ENCODE measurements at places on chromosomes 4 and X. TPM values are rescaled to one million over a fixed set of nuclear protein-coding genes. Genes with fewer than 3 reads are reported as not detected.

DNA sequence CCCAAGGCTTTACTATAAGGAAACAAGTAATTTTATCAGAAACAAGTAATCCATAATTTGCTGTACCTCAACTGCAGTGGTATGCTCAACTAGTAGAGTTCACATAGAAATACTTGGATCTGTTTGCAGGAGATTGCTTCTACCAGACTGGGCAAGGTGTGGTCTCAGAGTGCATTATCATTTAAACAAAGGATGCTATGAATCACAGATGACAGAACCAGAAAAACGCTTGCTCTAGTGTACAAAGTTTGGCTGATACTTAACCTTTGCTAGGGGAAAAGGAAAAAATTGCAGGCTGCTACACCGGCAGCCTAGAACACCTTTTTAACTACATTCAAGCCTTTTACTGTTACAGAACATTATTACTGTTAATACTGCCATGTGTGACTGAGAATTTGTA lies 97.1 kb downstream of the ENOX2 start:
- peaks cover 3% of the 10 kb centered on the region for H3K4me1 ChIP-seq
- DNase-seq: no peak
- no peak overlapping the region for H3K4me3 ChIP-seq
- no peaks in the 10 kb centered on the region for H3K27me3 ChIP-seq

DNA sequence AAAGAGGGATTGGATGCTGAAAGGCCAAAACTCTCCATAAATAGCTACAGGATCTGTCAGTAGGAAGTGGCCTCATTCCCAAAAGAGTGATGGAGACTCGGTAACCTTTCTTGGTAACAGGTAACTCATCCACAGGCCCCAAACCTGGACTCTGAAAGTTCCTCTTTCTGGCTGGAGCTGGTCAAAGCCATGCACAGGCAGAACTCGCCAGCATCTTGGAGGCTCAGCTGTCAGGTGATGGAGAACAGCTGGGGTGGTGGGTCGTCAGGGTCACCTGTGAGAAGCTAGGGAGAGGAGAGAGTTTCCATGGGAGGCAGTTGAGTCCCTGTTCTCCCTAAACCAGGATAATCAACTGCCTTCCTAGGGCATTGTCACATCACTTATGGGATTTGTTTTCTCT lies 354.3 kb upstream of the GATB start:
- DNase-seq: no peak
- H3K4me3 ChIP-seq: no peak overlapping the region
- peaks cover 31% of the 10 kb centered on the region for H3K4me1 ChIP-seq
- H3K36me3 ChIP-seq: peaks cover 14% of the 10 kb centered on the region

DNA sequence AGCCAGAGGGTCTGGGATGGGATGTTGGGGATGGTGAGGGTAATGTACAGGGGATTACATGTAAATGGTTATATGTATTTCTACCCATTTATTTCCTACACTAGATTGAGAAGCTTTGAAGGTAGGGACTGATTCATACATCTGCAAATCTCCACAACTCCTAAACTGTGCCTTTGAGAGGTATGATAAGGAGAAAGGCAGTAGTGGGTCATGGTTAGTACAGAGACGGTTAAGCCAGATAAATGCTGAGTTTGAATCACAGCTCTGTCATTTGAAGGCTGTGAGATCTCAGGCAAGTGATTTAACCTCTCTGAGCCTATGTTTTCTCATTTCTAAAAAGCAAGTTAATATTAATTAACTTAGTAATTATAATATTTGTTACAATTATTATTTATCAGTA lies 29.3 kb upstream of the IL21 start:
- no peaks in the 10 kb centered on the region for H3K36me3 ChIP-seq
- no peaks in the 10 kb centered on the region for H3K27me3 ChIP-seq
- H3K4me3 ChIP-seq: no peak overlapping the region

- no peak overlapping the region for H3K27ac ChIP-seq
- no peaks in the 10 kb centered on the region for H3K4me1 ChIP-seq
- no peak overlapping the region for H3K4me3 ChIP-seq
- H3K27me3 ChIP-seq: no peaks in the 10 kb centered on the region
- no peak for DNase-seq
- peaks cover 1% of the 10 kb centered on the region for H3K36me3 ChIP-seq
Measured at GRCh38 chrX:2176733-2177132, 324.0 kb downstream of the DHRSX start.

Gene EREG
- not detected for total RNA-seq
